Pancreas (tissue), 10 donors: ENCODE measurements at places on chromosomes 7 and 10.

GRCh38 chr10:9965341-9965740 is 1052.3 kb upstream of the CELF2 start:
- DNase-seq: no peak

- no peak for DNase-seq
Observed at GRCh38 chr7:116249969-116250553, 39.7 kb downstream of the TES start.

- DNase-seq: no peak
Observed at GRCh38 chr7:48046458-48046857, 11.1 kb downstream of the C7orf57 start.

- DNase-seq: no peak
Observed at GRCh38 chr10:25383686-25384085, 208.9 kb downstream of the GPR158 start.

DNA sequence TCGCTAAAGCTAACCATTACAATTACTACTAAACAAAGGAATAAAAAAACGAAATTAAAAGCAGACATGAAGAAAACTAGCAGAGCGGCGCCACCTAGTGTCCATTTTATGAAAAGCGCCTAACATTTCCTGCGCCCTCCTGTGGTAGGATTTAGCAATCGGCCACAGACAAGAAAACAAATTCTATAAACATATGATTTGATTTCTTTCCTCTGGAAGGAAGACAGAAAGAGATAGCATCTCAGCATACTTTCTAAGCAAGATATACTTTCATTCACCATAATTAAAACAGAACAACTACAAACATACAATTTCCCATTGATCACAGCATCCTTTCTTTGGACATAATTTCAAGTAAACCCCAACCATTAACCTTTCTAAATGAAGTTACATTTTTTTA is 337.7 kb upstream of the NPVF start:
- DNase-seq: peak; percentile 71

- DNase-seq: no peak
Observed at GRCh38 chr10:120473593-120473992, 16.6 kb downstream of the PLPP4 start.

GRCh38 chr7:53426145-53426750 is 390.8 kb downstream of the POM121L12 start:
- no peak for DNase-seq

- no peak for DNase-seq
Observed at GRCh38 chr7:125061776-125062397, 132.3 kb upstream of the POT1 start.

- DNase-seq: peak; percentile 80
Observed at GRCh38 chr7:149854611-149855360, 16.6 kb downstream of the ZNF862 start.

- DNase-seq: no peak
Observed at GRCh38 chr7:77759294-77759889, 38.8 kb downstream of the TMEM60 start.

DNA sequence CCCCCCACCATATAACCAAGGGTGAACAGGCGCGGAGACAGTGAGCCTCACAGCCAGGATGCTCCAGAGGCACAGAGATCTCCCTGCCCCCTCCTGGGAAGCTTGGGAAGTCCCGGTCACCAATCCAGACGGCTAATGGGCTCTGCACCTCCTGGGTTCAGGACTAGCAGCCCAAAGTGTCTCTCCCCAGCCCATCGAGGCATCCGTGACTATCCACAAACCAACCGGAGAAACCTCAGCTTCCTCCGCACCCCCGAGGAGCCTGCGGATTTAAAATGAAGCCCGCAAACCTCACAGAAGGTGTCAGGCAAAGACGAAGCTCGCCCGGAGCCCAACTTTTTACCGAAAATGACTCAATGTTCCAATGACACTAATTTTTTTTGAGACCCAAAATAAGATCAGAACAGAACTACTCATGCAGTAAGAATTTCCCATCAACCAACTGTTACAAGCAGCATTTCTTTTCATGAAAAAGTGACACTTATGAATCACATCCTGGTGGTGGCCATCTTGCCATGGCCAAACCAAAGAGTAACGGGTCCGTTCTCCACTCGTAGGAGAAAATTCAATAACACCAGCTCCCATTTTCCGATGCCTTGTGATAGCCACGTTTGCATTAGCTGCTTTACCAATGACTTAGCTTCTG is 6.0 kb downstream of the PDGFA start:
- DNase-seq: no peak

GRCh38 chr10:77713521-77714280 is 76.1 kb upstream of the KCNMA1 start:
- no peak for DNase-seq

DNA sequence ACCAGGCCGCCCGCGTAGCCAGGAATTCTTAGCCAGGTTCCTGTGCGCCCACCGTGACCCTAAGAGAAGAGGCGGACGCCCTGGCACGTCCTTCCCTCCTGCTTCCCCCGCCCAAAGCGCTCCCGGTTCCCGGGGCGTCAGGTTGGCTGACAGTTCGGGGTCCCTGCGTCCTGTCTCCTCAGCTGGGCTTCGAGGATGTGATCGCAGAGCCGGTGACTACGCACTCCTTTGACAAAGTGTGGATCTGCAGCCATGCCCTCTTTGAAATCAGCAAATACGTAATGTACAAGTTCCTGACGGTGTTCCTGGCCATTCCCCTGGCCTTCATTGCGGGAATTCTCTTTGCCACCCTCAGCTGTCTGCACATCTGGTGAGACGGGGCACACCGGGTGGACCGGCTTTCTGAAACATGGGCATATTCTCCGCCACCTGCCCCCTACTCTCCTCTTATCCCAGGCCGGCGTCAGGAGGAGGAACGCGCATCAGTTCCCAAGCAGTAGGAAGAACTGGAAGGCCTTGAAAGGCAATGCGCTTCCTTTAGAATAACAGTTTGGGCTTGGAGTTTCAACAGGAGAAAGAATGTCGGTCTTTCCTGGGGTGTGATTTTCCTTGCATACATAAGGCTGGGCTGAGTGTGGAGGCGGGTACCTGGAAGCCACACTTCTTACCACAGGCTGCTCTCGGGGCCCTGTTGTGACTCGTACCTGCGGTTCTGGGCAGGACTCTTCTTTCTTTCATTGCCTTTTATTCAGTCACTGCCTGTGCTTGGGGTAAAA is 728 bp downstream of the CAV2 start:
- no peak for DNase-seq

DNA sequence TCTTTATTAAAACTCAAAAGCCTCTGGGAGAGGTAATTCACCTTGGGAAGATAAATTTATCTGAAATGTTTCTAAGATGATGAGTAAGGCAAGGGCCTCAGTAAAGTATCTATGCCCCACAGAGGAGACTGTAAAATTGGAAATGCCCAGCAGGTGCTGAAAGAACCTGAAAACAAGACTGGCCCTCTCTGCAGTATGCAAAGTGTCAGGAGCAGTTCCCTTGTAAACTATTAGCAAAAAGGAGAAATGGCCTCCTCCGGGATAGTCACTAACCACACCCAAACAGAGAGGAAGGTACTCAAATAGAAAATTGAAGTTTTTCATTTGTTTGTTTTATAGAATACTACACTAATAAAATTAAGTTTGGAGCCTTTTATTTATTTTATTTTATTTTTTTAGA is 81.2 kb downstream of the FZD1 start:
- no peak for DNase-seq

- DNase-seq: no peak
Observed at GRCh38 chr7:108603656-108604306, 34.1 kb downstream of the DNAJB9 start.

GRCh38 chr7:155992974-155993373 is 180.7 kb upstream of the SHH start:
- no peak for DNase-seq

GRCh38 chr10:126430512-126430911 is 42.2 kb upstream of the ADAM12 start:
- no peak for DNase-seq

DNA sequence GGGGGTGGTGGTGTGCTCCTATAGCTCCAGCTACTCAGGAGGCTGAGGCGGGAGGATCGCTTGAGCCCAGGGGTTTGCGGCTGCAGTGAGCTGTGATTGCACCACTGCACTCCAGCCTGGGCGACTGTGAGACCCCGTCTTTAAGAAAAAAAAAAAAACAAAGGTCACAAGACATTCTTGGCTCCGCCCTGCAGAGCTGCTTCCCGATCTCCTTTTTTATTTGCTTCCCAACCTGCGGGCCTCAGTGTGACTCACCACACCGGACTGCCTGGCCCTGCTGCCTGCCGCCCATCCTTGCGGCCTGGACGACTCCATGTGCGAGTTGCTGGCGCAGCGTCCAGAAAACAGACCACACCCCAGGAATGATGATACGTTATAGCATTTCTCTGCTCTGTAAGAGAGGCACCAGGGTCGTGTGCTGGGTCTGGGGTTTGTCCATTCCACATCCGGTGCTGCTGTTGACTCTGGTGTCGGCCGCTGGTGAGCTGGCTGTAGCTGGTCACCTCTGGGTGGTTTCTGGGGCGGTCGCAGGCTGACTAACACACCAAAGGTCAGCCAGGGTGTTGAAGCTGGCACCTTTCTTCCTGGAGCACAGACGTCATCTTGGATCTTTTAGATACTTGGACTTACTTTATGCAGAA is 123.6 kb downstream of the TCF7L2 start:
- no peak for DNase-seq

- no peak for DNase-seq
Observed at GRCh38 chr7:94040254-94040653, 36.1 kb upstream of the BET1 start.
